ENCODE measurements at places on chromosomes 6 and 20. TPM values are rescaled to one million over a fixed set of nuclear protein-coding genes. Genes with fewer than 3 reads are reported as not detected.

THBS2 gene
- total RNA-seq, result 14.1 TPM

SLC13A3 gene
- total RNA-seq, result 6.9 TPM

PARD6B gene
- total RNA-seq, result 21.0 TPM

HLA-DQA2 gene
- not detected for total RNA-seq

ZSCAN9 gene
- total RNA-seq, result 28.6 TPM

OVOL2 gene
- total RNA-seq, result not detected

ASIP gene
- not detected for total RNA-seq

GPX5 gene
- total RNA-seq, result not detected

KHDC1 gene
- total RNA-seq, result 7.8 TPM

SPTLC3 gene
- 3.5 TPM for total RNA-seq

PPIL4 gene
- total RNA-seq, result 54.0 TPM

KCNK15 gene
- total RNA-seq, result not detected

LY6G6D gene
- total RNA-seq, result not detected

VGLL2 gene
- 0.46 TPM for total RNA-seq

HEBP2 gene
- total RNA-seq, result 6.0 TPM

ZGPAT gene
- 12.0 TPM for total RNA-seq

ARG1 gene
- 0.69 TPM for total RNA-seq

FRK gene
- total RNA-seq, result 0.92 TPM

BTNL2 gene
- total RNA-seq, result not detected

TSHZ2 gene
- total RNA-seq, result 22.1 TPM

HEY2 gene
- total RNA-seq, result 2.8 TPM

SAMD3 gene
- total RNA-seq, result 19.4 TPM

TMEM242 gene
- 15.2 TPM for total RNA-seq

FKBP1C gene
- total RNA-seq, result 0.69 TPM

INSM1 gene
- total RNA-seq, result 8.8 TPM

RGS19 gene
- 12.9 TPM for total RNA-seq

SLC4A11 gene
- not detected for total RNA-seq

PDE10A gene
- total RNA-seq, result 213 TPM

LZTS3 gene
- total RNA-seq, result 36.9 TPM

RPP21 gene
- 16.4 TPM for total RNA-seq

BPIFA1 gene
- not detected for total RNA-seq

PROKR2 gene
- 4.8 TPM for total RNA-seq

TAGAP gene
- total RNA-seq, result 1.6 TPM

OR2H2 gene
- total RNA-seq, result not detected

MUC21 gene
- not detected for total RNA-seq

GLP1R gene
- 1.6 TPM for total RNA-seq

FAM209A gene
- not detected for total RNA-seq

LY6G6F gene
- not detected for total RNA-seq

Measured in diencephalon (tissue), 1 donor.